Hindlimb muscle (tissue), 1 donor: ENCODE measurements at places on chromosomes 1 and 21. TPM values are rescaled to one million over a fixed set of nuclear protein-coding genes. Genes with fewer than 3 reads are reported as not detected.

DNA sequence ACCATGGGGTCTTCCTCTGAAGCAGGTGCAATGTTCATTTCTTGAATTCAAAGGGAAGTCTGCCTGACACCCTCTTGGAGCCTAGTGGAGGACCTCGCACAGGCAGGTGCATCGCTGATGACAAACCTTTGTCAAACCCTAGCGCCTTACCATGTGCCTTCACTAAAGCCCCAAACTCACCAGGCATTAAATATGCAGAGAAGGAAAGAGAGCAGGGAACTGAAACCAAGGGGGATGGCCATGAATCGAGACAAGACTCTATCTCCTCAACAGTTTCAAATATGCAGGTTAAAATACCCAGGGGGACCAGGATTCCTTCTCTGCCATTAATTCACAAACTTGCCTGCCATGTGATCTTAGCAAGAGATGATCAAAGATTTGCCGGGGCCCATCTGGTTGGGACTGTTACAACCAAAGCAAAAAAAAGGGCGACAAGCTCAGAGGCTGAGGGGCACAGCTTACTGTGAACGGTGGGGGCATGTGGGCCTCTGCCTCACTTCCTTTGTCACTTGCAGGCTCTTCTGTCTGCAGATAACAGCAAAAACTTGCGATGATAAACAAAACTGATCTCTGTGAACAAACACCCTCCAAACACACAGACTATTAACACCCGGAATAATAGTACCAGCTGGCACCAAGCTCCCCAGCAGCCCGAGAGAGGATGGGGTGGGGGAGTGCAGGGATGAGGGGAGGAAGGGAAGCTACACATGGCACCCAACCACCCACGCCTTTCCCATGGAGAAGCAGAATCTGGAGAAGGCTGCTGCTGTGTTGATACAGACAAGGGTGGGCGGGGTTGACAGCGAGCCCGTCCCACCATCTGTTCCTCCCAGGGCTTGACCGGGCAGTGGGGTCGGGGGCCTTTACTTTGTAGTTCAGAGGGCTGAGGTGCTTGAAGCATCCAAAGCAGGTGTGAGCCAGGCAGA, 33.9 kb downstream of the TMEM63A start:
- DNase-seq, result no peak

DNA sequence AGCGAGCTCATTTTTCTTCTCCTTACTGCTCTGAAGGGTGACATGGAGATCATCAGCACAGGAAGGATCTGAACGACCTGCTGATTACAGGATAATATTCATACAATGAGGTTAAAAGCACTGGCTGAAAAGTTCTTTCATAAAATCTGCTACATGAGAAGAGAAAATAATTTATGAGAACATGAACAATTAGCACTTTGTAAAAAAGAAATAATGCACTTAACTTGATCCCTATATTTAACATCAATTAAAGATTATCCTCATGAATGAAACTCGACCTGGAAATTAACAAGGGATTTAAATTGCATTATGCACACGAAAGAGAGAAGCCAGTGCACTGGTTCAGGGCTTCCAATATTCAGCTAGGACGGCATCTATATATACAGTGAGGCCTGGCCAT, 46.6 kb downstream of the RRAGC start:
- no peak for DNase-seq

- no peak for DNase-seq
Observed at GRCh38 chr1:3483801-3484444, 29.5 kb downstream of the ARHGEF16 start.

DNA sequence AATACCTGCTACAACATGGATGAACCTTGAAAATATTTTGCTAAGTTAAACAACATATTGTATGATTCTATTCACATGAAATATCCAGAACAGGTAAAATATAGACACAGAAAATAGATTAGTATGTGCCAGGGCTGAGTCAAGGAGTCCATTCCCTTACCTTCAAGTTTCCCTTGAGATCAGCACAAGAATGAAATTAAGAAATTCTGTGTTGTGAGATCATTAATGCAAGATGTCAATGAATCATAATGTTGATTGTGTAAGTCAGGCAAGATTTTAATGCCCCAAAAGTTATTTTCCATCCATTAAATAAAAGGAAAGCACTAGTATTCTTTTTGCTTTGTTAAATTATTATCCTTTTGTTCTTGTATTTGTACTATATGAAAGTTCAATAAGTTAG, 139.4 kb downstream of the MRPL39 start:
- DNase-seq, result no peak

- no peak for DNase-seq
Observed at GRCh38 chr1:41614818-41615217, 130.3 kb upstream of the EDN2 start.

DNA sequence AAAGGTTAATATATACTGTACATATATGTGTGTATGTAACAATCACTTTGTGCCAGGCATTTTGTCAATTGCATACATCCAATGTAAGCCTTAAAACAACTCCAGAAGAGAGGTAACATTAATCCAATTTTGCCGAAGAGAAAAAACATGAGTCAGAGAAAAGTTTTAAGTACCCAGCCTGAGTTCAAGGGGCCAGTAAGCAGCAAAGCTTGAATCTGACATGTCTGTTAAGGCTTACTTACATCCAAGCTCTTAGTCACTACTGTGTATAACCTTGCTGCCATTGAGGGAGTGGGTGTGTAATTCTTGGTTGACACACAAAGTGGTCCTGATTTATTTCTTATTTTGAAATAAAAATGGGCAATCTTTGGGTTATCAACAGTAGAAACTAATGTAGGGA, 360.4 kb upstream of the LYPLAL1 start:
- DNase-seq, result no peak

DNA sequence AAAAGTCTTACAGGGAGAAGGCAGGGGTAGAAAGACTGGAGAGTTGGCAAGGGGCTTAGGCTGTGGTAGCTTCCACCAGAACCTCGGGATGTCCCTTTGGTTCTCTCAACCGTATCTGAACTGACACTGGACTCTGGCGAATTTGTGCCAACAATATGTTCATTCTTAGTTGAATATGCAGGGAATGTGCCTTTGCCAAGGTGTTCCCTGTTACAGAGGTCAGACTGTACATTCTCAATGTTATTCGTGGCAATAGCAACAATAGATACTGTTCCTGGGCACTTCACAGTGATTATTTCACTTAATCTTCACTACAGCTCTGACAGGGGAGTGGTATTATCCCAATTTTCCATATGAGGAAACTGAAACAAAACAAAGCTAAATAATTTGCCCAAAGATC, 51.5 kb upstream of the RAB3GAP2 start:
- no peak for DNase-seq

DNA sequence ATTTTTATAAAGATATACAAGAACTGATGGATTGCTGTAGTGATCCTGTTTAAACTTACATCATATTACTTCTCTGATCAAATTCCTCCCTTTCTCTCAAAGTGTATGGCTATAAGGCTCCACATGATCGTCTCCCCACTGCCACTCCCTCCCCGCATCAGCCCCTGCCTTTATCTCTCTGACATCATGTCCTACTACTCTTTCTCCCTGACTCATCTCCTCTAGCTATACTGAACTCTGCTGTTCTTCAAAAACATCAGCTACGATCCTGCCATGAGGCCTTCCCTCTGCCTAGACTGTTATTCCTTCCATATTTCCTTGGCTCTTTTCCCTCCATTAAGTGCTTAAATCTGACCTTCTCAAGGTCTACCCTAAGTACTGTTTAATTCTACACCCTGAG, 22.8 kb downstream of the HFM1 start:
- DNase-seq, result no peak

- no peak for DNase-seq
Observed at GRCh38 chr1:85867189-85867588, 159.0 kb upstream of the ZNHIT6 start.

GRCh38 chr1:159005161-159005560, 4.5 kb upstream of the IFI16 start:
- DNase-seq, result no peak

DNA sequence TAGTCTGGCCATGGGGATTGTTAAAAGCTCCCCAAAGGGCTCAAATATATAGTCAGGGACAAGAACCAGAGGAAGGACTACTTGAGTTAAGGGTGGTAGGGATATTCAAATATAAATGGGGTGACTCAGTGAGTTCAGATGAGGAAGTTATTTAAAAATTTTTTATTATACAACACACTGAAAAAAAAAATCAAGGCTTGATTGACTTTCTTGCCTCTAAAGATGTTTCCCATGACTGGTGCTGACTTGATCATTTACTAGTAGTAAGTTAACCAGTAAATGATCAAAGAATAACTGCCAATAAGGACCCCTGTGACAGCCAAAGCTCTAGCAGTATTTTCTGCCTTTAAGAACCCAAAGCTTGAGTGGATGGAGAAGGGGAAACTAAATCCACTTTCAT, 357.6 kb upstream of the NR5A2 start:
- DNase-seq, result no peak

DNA sequence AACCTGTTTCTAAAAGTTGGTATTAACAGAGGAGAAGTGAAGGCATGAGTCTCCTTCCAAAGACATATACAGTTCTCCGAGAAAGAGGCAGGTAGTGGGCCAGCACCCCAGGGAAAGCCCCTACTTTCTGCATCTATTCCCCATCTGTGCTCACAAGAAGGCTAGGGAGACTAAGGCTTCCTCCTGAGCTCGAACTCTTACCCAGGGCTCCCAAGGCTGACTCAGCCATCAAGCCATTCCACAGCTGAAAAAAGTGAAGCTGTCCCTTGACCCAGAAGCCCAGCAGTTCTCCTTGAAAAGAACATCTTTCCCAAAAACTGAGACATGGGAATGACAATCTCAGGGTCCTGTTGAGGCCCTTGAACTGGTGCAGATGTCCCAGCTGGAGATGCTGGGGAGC, 1.9 kb upstream of the PADI3 start:
- DNase-seq, result no peak

DNA sequence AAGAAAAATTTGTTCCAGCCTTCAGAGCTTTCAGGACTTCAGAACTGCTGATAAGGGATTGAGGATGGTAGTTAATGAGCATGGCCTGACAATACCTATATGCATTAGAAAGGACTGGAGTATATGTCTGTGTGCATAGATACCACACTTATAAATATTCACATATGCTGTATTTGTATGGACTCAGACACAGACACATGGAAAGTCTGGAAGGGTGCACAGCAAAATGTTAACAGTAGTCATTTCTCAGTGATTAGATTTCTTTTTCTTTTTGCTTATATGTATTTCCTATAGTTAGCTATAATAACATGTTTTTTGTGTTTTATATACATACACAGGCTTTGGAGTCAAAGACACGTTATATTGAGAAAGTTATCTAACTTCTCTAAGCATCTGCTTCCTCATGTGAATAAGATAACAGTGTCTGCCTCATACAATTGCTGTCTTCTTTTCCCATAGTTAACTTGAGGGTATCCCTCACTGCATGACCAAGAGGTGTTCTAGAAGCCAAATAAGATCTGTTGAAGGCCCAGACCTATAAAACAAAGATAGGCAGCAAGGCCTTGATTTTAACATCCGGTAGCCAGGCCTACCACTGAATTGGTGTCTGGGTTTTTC, 31.3 kb downstream of the INPP5B start:
- no peak for DNase-seq

MAP10 gene
- polyA plus RNA-seq, result 2.9 TPM

ICOSLG gene
- polyA plus RNA-seq, result 10.6 TPM

ZP4 gene
- not detected for polyA plus RNA-seq

ATP1A4 gene
- 4.0 TPM for polyA plus RNA-seq

SCNM1 gene
- 36.7 TPM for polyA plus RNA-seq

MARK1 gene
- 12.0 TPM for polyA plus RNA-seq

CR1L gene
- polyA plus RNA-seq, result not detected

OR2L8 gene
- polyA plus RNA-seq, result not detected
